ENCODE measurements at places on chromosomes 1 and 21.

GRCh38 chr1:54331843-54332463, 74.2 kb downstream of the SSBP3 start:
- no peak for DNase-seq

DNA sequence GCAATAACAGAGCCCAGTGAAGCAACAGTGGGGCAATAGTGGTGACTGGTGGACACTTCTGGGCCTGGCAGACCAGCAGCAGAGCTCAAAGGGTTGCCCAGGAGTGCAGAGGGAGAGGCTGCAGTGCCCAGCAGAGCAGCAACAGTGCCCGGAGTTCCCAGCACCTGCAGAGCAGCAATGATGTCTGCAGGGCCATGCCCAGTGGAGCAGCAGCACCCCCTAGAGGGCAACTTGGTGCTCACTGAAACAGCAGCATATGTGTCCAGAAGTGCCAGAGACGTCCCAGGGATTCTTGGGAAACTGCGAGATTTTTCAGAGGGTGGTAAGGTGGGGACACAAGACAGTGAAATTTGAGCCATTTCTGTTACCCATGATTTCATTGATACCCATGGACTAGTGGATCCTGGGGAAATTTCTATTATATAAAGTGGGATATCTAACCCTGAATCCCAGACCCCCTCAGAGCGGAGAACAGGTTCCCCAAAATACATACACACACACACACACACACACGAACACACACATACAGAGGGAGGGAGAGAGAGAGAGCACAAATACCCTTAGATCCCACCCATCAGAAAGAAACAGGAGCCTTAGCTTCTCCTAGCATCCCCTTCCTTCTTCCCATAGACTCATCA, 156.9 kb upstream of the GJB5 start:
- peak; percentile 58 for DNase-seq

DNA sequence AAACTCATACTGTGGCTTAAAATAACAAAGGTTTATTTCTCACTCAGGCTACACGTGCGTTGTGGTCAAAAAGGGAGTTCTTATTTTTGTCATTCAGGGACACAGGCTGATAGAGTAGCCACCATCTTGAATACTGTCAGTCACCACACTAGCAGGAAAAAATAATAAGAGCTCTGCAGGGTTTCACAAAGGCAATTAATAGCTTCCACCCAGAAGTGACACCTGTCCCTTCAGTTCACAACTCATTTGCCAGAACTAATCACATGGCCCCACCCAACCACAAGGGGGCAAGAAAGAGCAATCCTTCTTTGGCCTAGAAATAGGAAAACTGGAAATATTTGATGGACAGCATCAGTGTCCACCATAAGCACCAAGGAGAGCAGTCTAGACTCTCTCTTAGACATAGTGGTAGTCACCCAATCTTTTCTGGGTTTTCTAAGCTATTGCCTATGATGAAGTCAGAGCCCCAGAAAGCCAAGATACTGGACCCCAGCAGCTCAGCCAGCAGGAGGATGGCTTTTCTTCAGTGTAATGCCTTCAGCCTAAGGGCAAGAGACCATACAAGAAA, 8.2 kb downstream of the HAPLN2 start:
- peak; percentile 63 for DNase-seq

DNA sequence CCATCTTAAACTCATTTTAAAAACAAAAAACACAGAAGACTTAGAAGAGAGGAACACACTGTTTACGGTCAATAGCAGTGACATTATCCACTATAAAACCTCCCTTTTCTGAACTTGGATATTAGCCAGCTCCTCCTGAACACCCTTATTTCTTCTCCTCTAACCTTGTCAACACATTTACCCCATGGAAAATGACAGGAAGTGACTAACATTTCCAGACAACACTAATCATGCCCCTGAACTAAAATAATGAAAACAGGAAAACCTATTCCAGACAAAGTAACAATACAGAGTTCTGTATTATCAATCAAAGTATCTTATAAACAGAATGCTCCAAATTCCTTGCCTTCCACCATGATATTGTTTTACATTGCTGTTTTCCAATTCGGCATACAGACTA, 45.3 kb downstream of the PALMD start:
- no peak for DNase-seq

- DNase-seq = peak; percentile 50
These were observed 28.0 kb downstream of the TBX15 start for GRCh38 chr1:118960026-118960561.

- DNase-seq = peak; percentile 45
These were observed 68.0 kb downstream of the ADAMTS1 start for GRCh38 chr21:26777166-26777565.

GRCh38 chr1:41739061-41739955, 179.4 kb downstream of the HIVEP3 start:
- peak; percentile 80 for DNase-seq

- peak; percentile 13 for DNase-seq
These were observed 22.3 kb upstream of the SARS1 start for GRCh38 chr1:109191377-109191776.

GRCh38 chr1:74674278-74675048, 871 bp upstream of the ERICH3 start:
- no peak for DNase-seq

DNA sequence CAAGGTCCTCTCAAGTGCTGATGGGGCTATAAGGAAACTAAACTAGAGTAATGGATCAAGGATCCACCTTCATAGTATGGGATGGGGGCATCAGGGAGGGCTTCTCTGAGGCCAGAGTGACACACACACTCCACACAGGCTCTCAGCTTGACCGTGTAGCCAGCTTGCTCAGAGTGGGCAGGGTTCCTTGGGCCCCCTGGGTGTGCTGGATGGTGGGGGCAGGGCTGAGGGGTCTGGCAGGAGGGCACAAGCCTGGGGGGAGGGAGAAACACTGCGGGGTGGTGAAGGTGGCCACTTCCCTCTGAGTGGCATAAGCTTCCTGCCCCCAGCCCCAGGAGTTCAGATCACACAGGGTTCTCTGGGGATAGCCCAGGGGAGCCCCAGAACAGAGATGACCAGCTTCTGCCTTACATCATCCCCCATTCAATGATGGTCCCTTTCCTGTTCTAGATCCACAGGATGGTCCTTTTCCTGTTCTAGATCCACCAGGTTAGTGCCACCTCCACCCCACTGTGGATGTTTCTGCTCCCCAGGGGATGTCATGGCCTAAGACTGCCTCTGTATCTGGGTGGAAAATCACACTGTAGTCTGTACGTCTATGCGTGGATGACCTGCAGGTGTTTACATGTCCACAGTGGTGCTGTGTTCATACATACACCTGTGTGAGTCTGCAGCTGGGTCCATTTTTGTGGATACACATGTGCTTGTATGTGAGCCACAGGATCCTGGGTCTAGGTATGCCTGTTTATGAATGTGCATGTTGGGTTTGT, 525.0 kb downstream of the PTPRU start:
- no peak for DNase-seq

- peak; percentile 43 for DNase-seq
These were observed 28.0 kb upstream of the PRKAA2 start for GRCh38 chr1:56617141-56617540.

DNA sequence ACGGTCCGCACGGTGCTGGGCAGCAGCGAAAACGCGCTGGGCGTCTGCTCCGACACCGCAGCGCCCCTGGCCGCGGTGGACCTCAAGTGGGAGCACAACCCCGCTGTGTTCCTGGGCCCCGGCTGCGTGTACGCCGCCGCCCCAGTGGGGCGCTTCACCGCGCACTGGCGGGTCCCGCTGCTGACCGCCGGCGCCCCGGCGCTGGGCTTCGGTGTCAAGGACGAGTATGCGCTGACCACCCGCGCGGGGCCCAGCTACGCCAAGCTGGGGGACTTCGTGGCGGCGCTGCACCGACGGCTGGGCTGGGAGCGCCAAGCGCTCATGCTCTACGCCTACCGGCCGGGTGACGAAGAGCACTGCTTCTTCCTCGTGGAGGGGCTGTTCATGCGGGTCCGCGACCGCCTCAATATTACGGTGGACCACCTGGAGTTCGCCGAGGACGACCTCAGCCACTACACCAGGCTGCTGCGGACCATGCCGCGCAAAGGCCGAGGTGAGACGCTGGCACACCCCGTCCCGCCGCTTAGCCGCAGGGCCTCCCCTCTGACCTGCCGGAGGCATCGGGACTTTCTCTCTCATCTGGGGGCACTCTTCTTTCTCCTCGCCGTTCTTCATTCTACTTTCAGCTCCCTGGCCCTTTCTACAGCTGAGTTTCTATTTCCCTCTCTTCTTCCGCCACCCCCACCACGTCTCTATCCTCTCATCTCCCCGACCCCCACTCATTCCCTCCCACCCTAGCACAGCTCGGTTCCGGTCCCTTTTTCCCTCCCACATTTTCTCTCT, 1.0 kb downstream of the NPR1 start:
- DNase-seq = no peak

DNA sequence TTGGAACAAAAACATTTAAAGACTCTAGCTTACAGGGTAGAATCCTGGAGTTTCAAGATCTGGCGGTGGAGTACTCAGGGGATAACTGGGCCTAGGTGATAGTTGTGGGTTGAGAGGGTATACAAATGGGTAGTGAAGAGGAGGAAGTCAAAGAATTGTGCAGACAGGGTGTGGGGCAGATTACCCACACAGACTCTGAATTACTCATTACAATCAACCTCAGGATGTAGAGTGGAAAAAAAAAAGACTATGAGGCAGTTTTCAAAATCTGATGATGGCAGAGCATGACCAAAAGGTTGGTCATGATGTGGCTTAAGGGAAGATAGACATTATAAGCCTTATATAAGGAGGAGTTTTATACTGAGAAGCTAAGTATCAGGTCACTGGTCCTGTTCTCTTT, 44.1 kb upstream of the GLIS1 start:
- DNase-seq = peak; percentile 57

- DNase-seq = no peak
These were observed 139.1 kb upstream of the FMN2 start for GRCh38 chr1:239952348-239953308.

- peak; percentile 40 for DNase-seq
These were observed 88.2 kb upstream of the ABCD3 start for GRCh38 chr1:94329986-94330385.

GRCh38 chr1:76782809-76783208, 84.5 kb upstream of the ST6GALNAC5 start:
- DNase-seq = no peak

DNA sequence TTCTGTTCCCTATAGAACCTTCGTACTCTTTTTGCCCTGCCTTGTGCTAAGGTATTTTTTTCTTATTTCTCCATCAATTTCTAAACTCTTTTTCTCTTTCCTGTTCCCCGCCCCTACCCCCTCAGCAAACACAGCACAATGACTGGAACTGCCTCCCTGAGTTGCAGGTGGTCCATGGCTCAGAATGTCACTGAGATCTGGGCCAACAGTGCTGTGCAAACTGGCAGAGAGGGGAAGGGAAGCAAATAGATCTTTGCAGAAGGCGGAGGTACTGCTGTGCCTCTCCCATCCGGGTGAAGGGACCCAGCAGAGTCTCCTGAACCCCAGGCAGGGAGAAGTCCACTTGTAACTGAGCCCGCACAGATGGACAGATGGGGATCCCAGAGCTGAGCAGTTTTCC, 32.6 kb upstream of the A3GALT2 start:
- no peak for DNase-seq

DNA sequence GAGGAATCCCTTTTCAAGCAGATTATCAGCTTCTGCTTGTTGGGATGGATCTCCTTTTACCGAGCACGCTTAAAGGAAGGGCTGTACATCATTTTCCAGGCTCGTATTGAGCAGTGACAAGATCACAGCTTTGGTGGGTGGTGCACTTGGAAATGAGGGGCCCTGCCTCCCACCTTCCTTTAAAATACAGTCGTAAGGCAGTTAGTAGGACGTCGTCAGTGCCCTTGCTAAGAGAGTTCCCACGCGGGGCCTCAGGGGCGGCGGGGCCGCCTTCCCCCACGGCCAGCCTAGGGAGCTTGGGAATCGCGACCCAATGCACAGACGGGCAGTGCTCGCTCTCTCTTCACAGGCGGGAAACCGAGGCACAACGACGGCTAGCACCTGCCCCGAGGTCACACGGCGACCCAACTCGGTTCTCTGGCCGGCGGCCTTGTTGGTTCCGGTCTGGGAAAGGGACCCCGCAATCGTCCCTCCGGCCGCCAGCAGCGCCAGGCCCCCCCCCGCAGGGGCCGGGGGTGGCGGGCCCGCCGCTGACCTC, 58.6 kb downstream of the H3-3A start:
- DNase-seq = no peak

DNA sequence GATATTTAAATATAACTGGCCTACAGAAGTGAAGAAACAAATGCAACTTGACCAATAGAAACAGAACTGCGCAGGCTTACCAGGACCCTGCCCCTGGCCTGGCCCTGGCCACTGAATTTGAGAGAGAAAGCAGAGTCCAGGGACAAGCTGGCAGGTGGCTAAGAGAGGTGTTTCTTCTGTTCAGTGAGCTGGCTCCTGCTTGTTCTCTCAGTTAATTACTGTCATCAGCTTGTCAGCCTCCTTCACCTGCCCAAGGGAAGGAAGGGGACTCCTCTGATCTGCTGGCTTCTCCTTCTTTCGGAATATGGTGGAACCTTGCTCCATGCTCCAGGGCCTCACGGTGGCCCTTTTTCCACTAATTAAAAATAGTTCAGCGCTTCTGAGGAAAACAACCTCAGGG, 388.4 kb downstream of the DISC1 start:
- no peak for DNase-seq

GRCh38 chr1:233042834-233043233, 92.4 kb downstream of the NTPCR start:
- DNase-seq = no peak

GRCh38 chr1:234395297-234395696, 22.0 kb downstream of the COA6 start:
- DNase-seq = no peak

DNA sequence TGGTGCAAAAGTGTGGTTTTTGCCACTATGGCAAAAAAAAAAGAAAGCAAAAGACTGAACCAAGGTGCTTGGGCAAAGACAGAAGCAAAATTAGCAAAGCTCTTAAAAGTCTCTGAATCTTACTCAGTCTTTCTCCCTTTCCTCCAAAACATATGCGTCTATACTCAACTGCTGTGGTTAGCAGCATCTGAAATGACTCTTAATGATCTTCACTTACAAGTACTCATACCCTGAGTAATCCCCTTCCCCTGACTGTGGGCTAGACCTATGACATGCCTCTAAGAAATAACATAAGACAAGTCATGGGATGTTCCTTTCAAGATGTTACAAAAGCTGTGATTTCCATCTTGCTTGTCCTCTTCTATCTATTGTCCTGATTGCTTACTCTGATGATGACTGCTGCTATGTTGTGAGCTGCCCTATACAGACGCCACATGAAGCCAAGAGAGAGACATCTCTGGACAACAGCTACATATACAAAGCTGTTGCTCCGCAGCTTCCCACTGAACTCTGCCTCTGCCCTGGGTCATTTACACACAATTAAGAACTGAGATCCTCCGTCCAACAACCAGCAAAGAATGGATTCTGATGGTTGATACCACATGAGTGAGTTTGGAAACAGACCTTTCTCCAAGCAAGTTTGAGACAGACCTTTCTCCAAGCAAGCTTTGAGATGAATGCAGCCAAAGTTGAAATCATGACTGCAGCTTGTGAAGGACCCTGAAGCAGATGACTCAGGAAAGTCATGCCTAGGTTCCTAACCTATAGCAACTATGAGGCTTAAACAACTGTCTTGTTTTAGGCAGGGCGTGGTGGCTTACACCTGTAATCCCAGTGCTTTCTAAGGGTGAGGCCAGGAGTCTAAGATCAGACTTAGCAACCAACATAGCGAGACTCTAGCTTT, 55.2 kb downstream of the PUM1 start:
- DNase-seq = peak; percentile 63

- no peak for DNase-seq
These were observed 145.5 kb downstream of the USP25 start for GRCh38 chr21:15875286-15875685.
